ENCODE measurements at places on chromosomes 3 and 15.
A peak's percentile ranks its signal among the peaks of the same experiment; 100 is the strongest.

GRCh38 chr3:31762097-31762764 is 218.8 kb downstream of the OSBPL10 start:
- peak; percentile 24 for DNase-seq

DNA sequence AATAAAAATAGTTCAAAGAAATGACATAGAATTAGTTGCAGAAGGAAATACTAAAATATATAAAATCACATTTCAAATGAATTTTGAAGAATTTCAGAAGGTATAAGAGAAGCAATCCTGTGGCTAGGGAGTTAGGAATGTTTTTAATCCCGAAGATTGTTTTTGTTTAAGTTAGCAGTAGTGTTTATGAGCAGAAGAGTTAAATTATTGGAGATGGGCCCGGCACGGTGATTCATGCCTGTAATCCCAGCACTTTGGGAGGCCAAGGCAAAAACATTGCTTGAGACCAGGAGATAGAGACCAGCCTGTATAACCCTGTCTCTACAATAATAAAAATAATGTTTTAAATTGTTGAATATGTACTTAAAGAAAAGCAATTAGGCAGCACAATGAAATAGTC is 432.5 kb downstream of the MFSD1 start:
- no peak for DNase-seq

DNA sequence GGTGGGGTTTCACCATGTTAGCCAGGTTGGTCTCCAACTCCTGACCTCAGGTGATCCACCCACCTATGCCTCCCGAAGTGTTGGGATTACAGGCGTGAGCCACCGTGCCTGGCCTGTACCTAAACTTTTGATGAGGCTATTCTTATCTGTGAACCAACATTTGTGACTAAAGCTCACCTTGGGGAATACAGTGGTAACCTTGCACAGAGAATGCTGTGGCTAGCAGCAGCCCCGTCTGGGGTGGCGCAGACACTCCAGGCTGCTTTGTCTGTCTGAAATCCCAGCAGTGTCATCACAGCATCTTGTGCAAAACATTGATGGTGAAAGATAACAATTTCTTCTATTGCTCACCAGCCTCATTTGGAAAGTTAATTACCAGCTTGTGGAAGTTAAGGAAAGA is 58.9 kb downstream of the CMTM8 start:
- DNase-seq = no peak

DNA sequence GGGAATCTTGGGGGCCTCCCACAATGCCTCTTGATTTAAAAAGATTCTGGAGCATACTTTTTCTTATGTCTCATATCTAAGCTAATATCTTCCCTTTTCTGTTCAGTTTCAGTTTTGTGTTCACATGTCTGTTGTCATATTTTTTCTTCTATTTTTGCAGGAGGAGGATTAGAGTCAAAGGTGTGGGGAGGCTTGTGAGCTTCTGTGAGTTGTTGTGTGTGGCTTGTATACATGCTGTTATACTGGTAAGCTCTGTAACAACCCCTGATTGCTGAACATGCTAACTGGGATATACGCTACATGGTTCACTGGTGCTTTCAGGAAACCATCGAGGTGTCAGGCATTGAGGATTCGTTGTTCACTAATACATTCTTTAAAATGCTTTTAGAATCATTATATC is 83.5 kb downstream of the SLC25A26 start:
- no peak for DNase-seq

DNA sequence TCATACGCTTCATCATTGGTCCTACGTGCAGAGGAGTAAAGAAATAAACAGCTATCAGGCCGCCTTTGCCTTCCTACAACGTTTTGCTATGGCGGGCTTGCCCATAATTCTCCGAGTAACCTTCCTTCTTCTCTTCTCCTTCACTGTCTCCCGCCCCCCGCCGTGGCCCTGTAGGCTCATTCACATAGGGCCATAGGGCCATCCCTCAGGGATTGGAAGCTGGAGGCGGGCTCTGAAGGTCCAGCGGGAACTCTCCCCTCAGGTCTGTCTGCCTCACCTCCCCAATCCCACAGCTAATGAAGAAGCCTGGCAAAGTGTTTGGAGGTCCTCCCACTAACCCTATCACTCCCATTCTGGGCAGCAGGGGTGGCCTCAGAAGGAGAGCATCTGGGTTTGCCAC is 43.6 kb downstream of the SEMA5B start:
- peak; percentile 70 for DNase-seq

DNA sequence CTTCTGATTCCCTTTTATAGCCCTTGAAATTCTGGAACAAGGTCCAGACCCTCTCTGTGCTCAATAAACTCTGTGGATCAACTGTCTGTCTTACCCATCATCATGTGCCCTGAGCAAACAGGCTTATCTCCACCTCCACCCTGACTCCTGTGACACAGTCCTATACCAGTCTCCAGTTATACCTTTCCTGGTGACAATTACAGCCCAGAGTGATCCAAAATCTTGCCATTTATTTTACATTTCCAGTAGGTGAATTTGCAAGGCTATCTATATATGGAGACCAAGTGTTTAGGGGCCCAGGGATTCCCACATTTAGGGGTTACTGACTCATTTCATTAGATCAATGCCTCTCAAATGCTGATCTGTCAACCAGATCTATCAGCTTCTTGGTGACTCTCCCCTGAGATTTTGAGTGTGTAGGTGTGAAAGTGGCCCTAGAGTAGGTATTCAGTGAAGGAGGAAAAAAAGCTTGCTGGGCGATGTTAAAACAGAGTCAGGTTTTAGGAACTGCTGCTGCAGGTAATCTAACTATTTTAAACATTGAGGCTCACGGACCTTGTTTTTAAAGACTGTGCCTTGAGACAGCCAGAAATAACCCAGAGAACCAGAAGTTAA is 229.6 kb upstream of the WNT5A start:
- no peak for DNase-seq

GRCh38 chr3:118974356-118975097 is 60.1 kb downstream of the IGSF11 start:
- DNase-seq = no peak

DNA sequence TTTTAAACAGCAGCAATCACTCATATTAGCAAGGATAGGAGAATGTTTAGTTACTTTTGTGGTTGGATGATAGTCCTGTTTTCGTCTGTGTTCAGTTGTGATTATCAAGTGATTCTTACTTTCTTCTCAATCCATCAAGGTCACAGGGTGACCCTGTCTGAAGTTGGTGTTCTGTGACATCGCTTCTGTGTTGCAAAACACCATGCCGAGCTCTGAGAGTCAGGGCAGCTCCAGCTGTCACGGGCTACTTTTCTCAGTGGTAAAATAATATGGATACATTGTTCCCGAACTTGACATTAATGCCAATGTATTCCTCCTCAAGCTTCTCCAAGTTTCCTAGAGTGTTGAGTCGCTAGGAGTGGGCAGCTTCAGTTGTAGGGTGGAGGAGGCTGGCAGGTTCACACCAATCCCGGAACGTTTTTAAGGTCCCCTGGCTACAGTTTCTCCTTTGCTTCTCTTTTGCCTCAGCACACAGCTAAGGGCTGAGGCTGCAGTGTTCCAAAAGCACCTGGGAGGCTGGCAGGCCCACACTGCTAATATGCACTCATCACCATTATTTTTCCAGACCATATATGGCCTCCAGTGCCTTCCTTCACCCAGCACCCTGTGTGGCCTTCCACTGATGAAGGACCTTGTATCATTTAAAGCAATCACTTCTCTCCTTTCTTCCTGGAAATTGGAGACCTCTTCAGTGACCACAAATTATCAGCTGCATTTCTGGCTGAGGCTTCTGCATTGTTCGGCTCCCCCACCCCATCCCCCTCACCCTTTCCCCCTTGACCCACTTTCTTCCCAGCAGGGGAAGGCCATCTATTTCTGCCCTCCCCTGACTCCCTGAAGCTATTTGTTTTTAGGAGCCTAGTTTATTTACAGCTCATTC is 25.8 kb downstream of the COLQ start:
- DNase-seq = no peak

- DNase-seq = no peak
Observed at GRCh38 chr3:161043336-161044035, 61.7 kb downstream of the B3GALNT1 start.

GRCh38 chr15:38411902-38412301 is 42.0 kb upstream of the FAM98B start:
- no peak for DNase-seq

- DNase-seq = no peak
Observed at GRCh38 chr3:142027735-142028134, 121.6 kb downstream of the TFDP2 start.

- no peak for DNase-seq
Observed at GRCh38 chr15:74369084-74369745, 1.8 kb upstream of the CYP11A1 start.

GRCh38 chr15:85890620-85890980 is 95.9 kb upstream of the KLHL25 start:
- no peak for DNase-seq

GRCh38 chr3:38139652-38140051 is 1.2 kb downstream of the MYD88 start:
- peak; percentile 35 for DNase-seq

DNA sequence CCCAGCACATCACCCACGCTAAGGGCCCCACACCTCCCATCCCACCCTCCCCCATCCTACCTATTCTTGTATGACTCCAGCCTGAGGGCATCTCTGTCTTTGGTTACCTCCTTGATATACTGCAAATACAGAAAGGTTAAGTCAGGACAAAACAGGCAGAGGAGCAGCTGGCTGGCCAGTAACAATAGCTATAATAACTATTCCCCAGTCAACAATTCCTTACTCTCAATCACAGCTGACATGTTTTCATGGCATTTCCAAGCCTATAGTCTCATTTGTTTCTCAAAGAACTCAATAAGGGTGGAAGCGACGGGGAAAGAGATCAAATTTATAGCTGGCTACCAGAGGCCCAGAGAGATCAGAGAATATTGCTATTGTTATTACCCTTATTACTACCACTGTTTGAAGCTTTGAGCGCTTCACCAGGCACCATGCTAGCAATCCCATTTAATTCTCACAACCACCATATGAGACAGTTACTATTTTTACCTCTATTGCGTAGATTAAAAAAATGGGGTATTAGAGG is 93.0 kb upstream of the C2CD4B start:
- no peak for DNase-seq

DNA sequence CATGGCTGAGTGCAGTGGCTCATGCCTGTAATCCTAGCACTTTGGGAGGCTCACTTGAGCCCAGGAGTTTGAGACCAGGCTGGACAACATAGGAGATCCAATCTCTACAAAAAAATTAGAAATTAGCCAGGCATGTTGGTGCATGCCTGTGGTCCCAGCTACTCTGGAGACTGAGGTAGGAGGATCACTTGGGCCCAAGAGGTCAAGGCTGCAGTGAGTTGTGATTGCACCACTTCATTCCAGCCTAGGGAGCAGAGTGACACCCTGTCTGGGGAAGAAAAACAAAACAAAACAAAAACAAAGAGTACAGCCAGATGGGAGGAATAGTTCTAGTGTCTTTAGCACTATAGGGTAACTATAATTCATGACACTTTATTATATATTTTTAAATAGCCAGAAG is 26.2 kb upstream of the COMMD4 start:
- DNase-seq = no peak

GRCh38 chr3:190989218-190989617 is 126.7 kb upstream of the GMNC start:
- no peak for DNase-seq

- DNase-seq = no peak
Observed at GRCh38 chr3:43632269-43632733, 10.5 kb upstream of the ANO10 start.

DNA sequence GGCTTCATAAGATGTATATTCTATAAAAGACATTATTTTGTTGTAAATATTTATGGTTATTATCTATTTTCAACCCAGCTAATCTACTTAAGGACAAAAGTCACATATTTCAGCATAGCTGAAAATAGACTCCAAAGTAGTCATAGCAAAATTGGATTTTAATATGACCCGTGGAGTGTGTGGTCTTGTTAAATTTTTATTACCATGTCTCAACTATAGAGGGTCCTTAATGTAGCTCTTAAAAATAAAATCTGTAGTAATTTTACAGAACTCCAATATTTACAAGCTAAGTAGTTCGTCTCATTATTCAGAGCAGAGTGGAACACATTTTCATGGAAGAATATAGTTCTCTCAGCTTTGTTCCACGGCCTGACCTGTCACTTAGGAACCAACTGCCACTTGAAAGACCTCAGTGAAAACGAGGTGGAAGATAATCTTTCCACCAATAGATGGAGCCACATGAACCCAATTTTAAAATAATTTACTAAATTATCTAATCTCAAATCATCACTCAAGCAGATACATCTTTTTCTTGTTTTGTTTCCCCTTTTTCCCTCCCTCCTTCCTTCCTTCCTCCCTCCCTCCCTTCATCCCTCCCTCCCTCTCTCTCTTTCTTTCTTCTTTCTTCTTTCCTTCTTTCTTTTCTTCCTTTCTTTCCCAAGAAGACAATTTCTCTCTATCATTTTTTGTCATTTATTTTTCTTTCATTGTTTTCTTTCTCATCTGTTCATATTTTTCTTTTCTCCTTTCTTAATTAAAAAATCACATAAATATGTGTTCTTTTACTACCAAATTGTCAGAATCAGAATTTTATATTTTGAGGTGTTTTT is 97.2 kb downstream of the CLDN1 start:
- DNase-seq = no peak

DNA sequence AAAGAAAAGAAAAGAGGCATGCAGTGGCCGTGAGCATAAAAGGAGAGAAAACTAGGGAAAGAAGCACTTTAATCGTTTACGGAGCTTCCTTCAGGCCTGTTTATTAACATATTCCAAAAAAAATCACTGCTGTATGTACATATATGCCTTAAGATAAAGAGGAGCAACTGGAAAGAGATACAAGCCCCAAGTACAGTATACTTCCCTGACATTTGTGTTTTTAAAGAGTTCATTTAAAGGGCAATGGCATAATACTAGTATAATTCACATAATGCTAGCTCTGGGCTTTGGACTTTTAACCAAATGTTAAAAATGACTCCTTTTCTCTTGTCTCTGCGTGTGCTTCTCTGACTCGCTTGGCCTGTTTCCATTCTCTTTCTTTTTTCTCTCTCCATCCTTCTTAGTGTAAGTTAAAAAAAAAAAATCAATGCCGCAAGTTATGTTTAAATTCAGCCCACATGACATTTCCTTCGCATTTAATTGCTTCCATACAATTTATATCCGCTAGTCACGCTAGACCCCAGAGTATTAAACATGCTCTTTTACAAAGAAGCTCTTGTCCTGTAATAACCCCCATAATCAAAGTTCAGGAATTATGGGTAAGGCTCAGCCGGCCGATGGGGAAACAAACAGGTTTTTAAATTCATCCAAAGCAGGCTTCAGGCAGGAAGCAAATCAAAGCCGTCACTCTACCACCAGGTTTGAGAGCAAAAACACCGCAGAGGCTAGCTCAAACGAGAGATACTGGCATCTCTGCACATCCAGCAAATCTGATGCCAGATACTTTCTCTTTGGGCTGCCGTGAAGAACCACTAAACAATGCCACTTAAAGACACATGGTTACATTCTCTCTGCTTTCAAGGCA is 19.4 kb downstream of the WWTR1 start:
- DNase-seq = no peak

Measured in H1 (cell line).